WTC11 (cell line): ENCODE measurements at places on chromosomes 5 and 9. TPM values are rescaled to one million over a fixed set of nuclear protein-coding genes. Genes with fewer than 3 reads are reported as not detected.
A peak's percentile ranks its signal among the peaks of the same experiment; 100 is the strongest.

GRCh38 chr5:158948376-158948886, 151.3 kb downstream of the EBF1 start:
- peaks cover 71% of the 10 kb centered on the region for H3K27me3 ChIP-seq
- peaks cover 5% of the 10 kb centered on the region; the same call in 1 of the 2 replicates for H3K36me3 ChIP-seq
- no peak overlapping the region for H3K4me3 ChIP-seq
- DNase-seq: no peak
- H3K4me1 ChIP-seq: peaks cover 37% of the 10 kb centered on the region

GRCh38 chr5:175728316-175728715, 70.4 kb downstream of the HRH2 start:
- no peak overlapping the region for H3K27ac ChIP-seq
- DNase-seq: no peak
- peak overlapping the region; percentile 74 for H3K4me3 ChIP-seq
- H3K36me3 ChIP-seq: peaks cover 8% of the 10 kb centered on the region
- peaks cover 27% of the 10 kb centered on the region for H3K4me1 ChIP-seq

- no peak for DNase-seq
- H3K4me1 ChIP-seq: peaks cover 8% of the 10 kb centered on the region
- no peaks in the 10 kb centered on the region for H3K27me3 ChIP-seq
- H3K27ac ChIP-seq: no peak overlapping the region
- H3K36me3 ChIP-seq: no peaks in the 10 kb centered on the region
Measured at GRCh38 chr5:13186177-13186576, 758.3 kb downstream of the DNAH5 start.

GRCh38 chr9:106696804-106697203, 166.2 kb upstream of the ZNF462 start:
- no peaks in the 10 kb centered on the region for H3K36me3 ChIP-seq
- no peaks in the 10 kb centered on the region for H3K27me3 ChIP-seq
- H3K4me1 ChIP-seq: peaks cover 35% of the 10 kb centered on the region

The FBXW11 gene
- total RNA-seq: 48.4 to 52.2 TPM (median 51.2 TPM) in 3 replicates

The DOK3 gene
- total RNA-seq: 9.0 to 9.9 TPM (median 9.0 TPM) in 3 replicates

DNA sequence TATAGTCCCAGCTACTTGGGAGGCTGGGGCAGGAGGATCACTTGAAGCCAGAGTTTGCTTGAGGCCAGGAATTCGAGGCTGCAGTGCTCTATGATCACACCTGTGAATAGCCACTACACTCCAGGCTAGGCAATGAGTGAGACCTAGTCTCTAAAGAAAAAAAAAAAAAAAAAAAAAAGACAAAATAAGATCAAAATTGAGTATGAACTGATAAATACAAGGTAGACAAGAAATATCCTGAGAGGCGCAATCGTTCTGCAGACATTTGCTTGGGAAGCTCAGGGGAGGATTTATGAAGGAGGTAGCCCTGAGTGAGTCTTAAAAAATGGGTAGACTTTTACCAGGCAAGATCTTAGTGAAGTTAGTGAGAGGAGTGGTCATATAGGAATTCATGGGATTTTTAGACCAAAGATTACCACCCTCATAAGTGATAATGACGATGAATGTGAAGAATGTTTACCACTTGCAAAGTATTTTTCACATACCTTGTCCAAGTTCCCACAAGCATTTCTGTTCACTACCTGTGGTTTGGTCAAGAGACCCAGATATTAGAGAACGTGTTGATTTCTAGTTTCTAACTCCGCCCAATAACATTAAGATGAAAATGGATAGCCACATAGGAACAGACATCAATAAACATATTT, 4.4 kb downstream of the PDCD1LG2 start:
- DNase-seq: no peak
- no peaks in the 10 kb centered on the region; the same call in 1 of the 2 replicates for H3K27me3 ChIP-seq
- no peak overlapping the region for H3K27ac ChIP-seq
- H3K36me3 ChIP-seq: no peaks in the 10 kb centered on the region
- peaks cover 31% of the 10 kb centered on the region for H3K4me1 ChIP-seq

DNA sequence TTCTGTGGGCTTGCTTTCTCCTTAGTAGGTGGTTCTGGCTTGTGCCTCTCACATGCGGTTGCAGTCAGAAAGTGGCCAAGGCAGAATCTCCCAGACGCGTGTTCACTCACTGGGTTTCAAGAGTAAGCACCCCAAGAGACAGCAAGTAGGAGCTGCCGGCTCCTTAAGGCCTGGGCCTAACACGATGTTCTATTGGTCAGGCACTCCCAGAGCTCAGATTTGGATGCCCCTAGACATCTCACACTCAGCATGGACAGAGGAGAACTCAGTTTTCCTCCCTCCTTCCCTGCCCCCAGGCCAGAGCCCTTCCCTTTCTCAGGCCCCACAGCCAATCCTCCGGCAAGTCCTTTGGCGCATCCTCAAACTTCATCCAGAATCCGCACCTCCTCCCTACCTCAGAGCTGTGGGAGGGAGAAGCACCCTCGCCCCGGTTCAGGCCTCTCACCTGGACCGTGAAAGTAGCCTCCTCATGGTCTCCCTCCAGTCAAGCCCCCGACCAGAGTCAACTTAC, 6.5 kb upstream of the CARD19 start:
- H3K36me3 ChIP-seq: peaks cover 12% of the 10 kb centered on the region
- H3K27ac ChIP-seq: no peak overlapping the region
- peaks cover 4% of the 10 kb centered on the region for H3K4me1 ChIP-seq
- H3K27me3 ChIP-seq: no peaks in the 10 kb centered on the region; the same call in 1 of the 2 replicates
- no peak overlapping the region for H3K4me3 ChIP-seq

The SCGB3A2 gene
- total RNA-seq: 57.3 to 79.1 TPM (median 66.0 TPM) in 3 replicates

The IL9 gene
- total RNA-seq: not detected in 3 replicates

DNA sequence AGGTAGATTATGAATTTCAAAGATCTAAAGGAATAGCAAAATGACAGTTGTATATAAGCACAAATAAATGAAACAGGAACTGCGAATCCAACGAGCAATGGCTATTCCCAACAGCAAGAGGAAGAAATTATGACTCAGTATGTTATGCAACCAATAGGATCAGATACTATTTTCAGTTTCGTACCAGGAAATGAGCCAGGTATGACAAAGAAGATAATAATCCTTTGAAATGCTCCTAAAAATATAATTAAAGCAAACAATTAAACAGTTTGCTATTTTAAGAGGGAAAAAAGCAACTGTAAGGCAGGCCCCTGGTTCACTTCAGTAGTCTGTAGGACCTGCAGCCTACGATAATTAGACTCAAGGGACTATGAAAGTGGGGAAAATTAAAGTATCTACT, 58.9 kb downstream of the AUH start:
- peaks cover 7% of the 10 kb centered on the region for H3K4me1 ChIP-seq
- no peak overlapping the region for H3K4me3 ChIP-seq
- DNase-seq: no peak
- no peaks in the 10 kb centered on the region for H3K36me3 ChIP-seq

- no peak for DNase-seq
- no peak overlapping the region for H3K4me3 ChIP-seq
- H3K4me1 ChIP-seq: no peaks in the 10 kb centered on the region
- H3K36me3 ChIP-seq: no peaks in the 10 kb centered on the region; the same call in 1 of the 2 replicates
- H3K27me3 ChIP-seq: no peaks in the 10 kb centered on the region
Measured at GRCh38 chr9:108265065-108265464, 590.7 kb downstream of the ACTL7B start.

DNA sequence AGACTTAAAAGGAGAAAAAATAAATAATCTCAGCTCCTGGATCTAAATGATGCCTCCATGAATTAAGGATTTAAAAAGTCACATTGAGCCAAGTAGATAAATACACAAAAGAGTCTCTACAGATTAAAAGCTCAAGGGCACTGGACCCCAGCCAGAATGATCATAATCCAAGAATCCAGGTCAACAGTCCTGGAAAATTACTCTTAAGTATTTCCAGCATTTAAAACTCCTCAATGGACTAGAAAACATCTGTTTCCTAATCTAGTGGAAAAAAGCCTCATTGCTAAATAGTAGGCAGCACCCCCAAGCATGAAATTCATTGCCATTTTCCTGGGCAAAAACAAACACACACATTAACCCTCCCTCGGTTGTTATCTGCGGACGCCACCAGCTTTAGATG, 96.8 kb downstream of the FRMD3 start:
- H3K4me3 ChIP-seq: no peak overlapping the region
- H3K36me3 ChIP-seq: no peaks in the 10 kb centered on the region
- DNase-seq: no peak

The ABO gene
- total RNA-seq: 0.15 to 0.39 TPM (median 0.25 TPM) in 3 replicates

The TRIM36 gene
- total RNA-seq: 17.4 to 24.1 TPM (median 20.0 TPM) in 3 replicates

The LHX3 gene
- total RNA-seq: 0.11 TPM in 1 of 3 replicates, not detected in the others

- peaks cover 65% of the 10 kb centered on the region for H3K4me1 ChIP-seq
- DNase-seq: no peak
Measured at GRCh38 chr5:141850244-141850768, 27.9 kb downstream of the PCDH1 start.

DNA sequence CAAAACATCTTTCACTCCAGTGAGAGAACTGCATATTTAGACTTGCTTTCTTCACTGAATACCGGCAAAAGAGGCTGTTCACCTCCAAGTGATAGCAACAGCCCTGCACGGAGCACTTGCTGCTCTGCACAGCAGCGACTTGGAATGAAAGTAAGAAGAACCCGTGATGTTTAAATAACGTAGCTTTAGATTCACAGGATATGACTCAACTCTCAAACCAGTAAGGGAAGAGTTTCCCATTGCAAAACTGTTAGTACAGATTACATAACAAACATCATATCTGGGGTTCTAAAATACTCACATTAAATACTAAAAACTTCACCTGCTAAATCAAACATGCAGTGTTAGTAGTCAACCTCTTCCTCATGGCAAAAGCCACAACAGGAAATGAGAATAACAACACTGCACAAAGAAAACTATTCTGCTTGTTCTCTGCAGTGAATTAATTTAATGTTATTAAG, 203.4 kb downstream of the MCTP1 start:
- no peaks in the 10 kb centered on the region for H3K27me3 ChIP-seq
- peak overlapping the region; percentile 83 for H3K27ac ChIP-seq
- no peaks in the 10 kb centered on the region for H3K36me3 ChIP-seq
- peak overlapping the region; percentile 32 for H3K4me3 ChIP-seq
- H3K4me1 ChIP-seq: peaks cover 31% of the 10 kb centered on the region

- H3K4me1 ChIP-seq: no peaks in the 10 kb centered on the region
- H3K36me3 ChIP-seq: no peaks in the 10 kb centered on the region
- DNase-seq: no peak
- no peak overlapping the region; the same call in 1 of the 2 replicates for H3K27ac ChIP-seq
- H3K4me3 ChIP-seq: no peak overlapping the region
Measured at GRCh38 chr5:756171-756570, 28.4 kb downstream of the ZDHHC11B start.

GRCh38 chr5:72634444-72634843, 127.2 kb upstream of the ZNF366 start:
- H3K4me1 ChIP-seq: peaks cover 26% of the 10 kb centered on the region
- no peaks in the 10 kb centered on the region for H3K27me3 ChIP-seq
- DNase-seq: no peak
- H3K36me3 ChIP-seq: no peaks in the 10 kb centered on the region
- H3K4me3 ChIP-seq: no peak overlapping the region
- no peak overlapping the region for H3K27ac ChIP-seq

The TMEM174 gene
- total RNA-seq: not detected in 3 replicates

The PLPP7 gene
- total RNA-seq: 4.2 to 4.9 TPM (median 4.7 TPM) in 3 replicates

DNA sequence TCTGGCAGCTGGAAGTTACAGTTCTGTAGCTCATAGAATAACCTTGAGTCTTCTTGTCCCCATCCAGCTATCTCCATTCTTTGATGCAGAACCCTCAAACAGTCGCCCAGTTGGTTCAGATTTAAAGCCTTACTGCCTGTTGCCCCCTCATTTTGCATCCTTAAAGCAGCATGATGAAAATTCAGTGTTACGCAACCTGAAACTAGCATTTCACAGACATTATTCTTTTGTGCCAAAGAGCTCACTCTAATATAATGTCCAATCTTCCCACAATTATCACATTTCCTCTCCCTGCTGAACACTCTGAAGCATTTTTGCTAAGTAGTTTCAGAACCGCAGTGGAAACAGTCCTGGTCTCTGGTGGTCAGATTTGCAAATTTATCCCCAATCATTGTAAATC, 318.0 kb downstream of the PSAT1 start:
- DNase-seq: no peak
- no peaks in the 10 kb centered on the region for H3K27me3 ChIP-seq
- peaks cover 1% of the 10 kb centered on the region; the same call in 1 of the 2 replicates for H3K4me1 ChIP-seq
- H3K4me3 ChIP-seq: no peak overlapping the region
- H3K36me3 ChIP-seq: no peaks in the 10 kb centered on the region
- H3K27ac ChIP-seq: no peak overlapping the region

The GHR gene
- total RNA-seq: 0.48 to 0.57 TPM (median 0.53 TPM) in 3 replicates

The DRD1 gene
- total RNA-seq: 0.07 TPM in 2 of 3 replicates, not detected in the other

The GPR150 gene
- total RNA-seq: 0.09 to 0.13 TPM (median 0.11 TPM) in 3 replicates

DNA sequence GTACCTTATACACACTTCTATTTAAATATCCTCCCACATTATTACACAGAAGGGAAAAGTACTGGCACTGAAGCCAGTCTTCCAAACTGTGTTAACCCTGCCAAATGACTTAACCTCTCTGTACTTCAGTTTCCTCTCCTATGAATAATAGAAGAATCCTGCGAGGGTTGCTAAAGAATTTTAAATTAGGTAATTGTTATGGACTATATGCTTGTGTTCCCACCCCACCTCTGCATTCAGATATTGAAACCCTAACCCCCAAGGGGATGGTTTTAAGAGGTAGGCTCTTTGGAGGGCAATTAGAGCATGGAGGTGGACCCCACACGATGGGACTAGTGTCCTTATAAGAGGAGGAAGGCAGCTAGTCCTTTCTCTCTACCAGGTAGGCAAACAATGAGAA, 72.7 kb downstream of the TTLL11 start:
- peak overlapping the region; percentile 69; the same call in 1 of the 2 replicates for H3K27ac ChIP-seq
- DNase-seq: no peak
- H3K4me1 ChIP-seq: peaks cover 47% of the 10 kb centered on the region
- H3K36me3 ChIP-seq: peaks cover 10% of the 10 kb centered on the region
- peaks cover 43% of the 10 kb centered on the region for H3K27me3 ChIP-seq

- H3K27me3 ChIP-seq: no peaks in the 10 kb centered on the region
- no peak overlapping the region for H3K4me3 ChIP-seq
- peak overlapping the region; percentile 77; the same call in 1 of the 2 replicates for H3K27ac ChIP-seq
- no peaks in the 10 kb centered on the region for H3K4me1 ChIP-seq
- DNase-seq: no peak
Measured at GRCh38 chr9:93256878-93257807, 73.2 kb downstream of the WNK2 start.

GRCh38 chr9:76443887-76444286, 15.1 kb upstream of the GCNT1 start:
- H3K4me3 ChIP-seq: no peak overlapping the region
- H3K4me1 ChIP-seq: no peaks in the 10 kb centered on the region

- peaks cover 46% of the 10 kb centered on the region for H3K4me1 ChIP-seq
- H3K27me3 ChIP-seq: no peaks in the 10 kb centered on the region
- no peak overlapping the region for H3K27ac ChIP-seq
- DNase-seq: no peak
Measured at GRCh38 chr5:113215401-113216060, 219.3 kb downstream of the TSSK1B start.

- H3K4me1 ChIP-seq: no peaks in the 10 kb centered on the region
- H3K27me3 ChIP-seq: no peaks in the 10 kb centered on the region
- DNase-seq: no peak
- H3K4me3 ChIP-seq: no peak overlapping the region
Measured at GRCh38 chr5:17327048-17327625, 109.7 kb downstream of the BASP1 start.

DNA sequence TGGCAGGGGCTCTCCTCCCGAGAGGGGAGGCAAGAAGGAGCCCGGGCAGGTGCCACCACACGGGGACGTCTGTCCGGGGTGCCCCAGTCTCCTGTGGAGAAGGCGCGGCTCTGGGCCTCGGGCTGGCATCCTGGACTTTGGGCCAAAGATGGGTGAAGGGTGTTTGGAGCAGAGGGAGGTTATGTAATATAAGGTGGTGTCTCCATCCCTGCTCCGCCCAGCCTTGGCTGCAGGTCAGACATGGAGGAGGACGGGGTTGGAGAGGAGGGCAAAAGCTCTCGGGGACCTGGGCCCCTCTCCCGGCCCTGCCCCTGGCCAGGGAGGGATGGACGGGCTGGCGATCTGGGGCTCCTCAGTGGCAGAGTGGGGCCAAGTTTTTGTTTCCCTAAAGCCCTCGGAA, 1.2 kb upstream of the SOHLH1 start:
- H3K36me3 ChIP-seq: no peaks in the 10 kb centered on the region
- H3K4me1 ChIP-seq: peaks cover 2% of the 10 kb centered on the region; the same call in 1 of the 2 replicates
- DNase-seq: no peak
- no peak overlapping the region for H3K27ac ChIP-seq
- no peaks in the 10 kb centered on the region; the same call in 1 of the 2 replicates for H3K27me3 ChIP-seq
